ENCODE measurements at places on chromosomes 13 and 19.

GRCh38 chr13:41196620-41197019 is 2.3 kb upstream of the KBTBD7 start:
- no peaks in the 10 kb centered on the region for H3K27me3 ChIP-seq
- no peak for DNase-seq
- peaks cover 13% of the 10 kb centered on the region for H3K36me3 ChIP-seq
- no peak overlapping the region for H3K27ac ChIP-seq
- H3K4me3 ChIP-seq = no peak overlapping the region

DNA sequence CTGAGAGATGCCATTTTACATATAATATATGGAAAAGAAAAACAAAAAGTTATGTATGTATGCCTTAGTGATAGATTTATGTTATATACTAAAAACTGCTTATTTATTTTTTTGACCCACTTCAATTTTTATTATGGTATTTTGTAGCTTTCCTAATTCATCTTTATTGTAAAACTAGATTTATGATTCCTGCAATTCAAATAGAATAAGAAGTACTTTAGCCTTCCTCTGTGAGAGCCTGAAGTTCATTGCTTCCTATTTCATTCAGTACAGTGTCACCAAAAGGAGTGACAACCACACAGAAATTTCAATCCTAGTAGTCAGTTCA is 158.1 kb downstream of the RGCC start:
- H3K27ac ChIP-seq = no peak overlapping the region
- no peaks in the 10 kb centered on the region for H3K27me3 ChIP-seq
- no peak overlapping the region for H3K4me3 ChIP-seq
- no peak for DNase-seq

DNA sequence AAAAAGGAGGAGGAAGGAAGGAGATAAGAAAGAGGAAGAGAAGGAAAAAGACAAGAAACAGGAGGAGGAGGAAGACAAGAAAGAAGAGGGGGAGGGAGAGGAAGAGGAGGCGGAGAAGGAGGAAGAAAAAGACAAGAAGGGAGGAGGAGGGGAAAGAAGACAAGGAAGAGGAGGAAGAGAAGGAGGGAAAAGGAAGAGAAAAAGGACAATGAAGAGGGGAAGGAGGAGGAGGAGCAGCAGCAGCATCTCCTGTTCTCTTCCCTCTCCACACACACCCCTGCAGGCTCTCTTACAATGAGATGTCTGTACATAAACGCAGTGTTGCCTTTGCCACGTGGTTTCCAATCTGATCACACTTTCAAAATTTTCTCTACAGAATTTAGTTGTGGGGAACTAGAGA is 66.6 kb downstream of the RUBCNL start:
- no peaks in the 10 kb centered on the region for H3K36me3 ChIP-seq
- H3K4me1 ChIP-seq = no peaks in the 10 kb centered on the region
- no peak overlapping the region for H3K27ac ChIP-seq
- DNase-seq = no peak

GRCh38 chr19:38697197-38697596 is 47.1 kb downstream of the CAPN12 start:
- H3K36me3 ChIP-seq = peaks cover 33% of the 10 kb centered on the region
- H3K4me1 ChIP-seq = peaks cover 14% of the 10 kb centered on the region
- H3K27ac ChIP-seq = no peak overlapping the region
- no peak overlapping the region for H3K4me3 ChIP-seq
- no peaks in the 10 kb centered on the region for H3K27me3 ChIP-seq
- no peak for DNase-seq

DNA sequence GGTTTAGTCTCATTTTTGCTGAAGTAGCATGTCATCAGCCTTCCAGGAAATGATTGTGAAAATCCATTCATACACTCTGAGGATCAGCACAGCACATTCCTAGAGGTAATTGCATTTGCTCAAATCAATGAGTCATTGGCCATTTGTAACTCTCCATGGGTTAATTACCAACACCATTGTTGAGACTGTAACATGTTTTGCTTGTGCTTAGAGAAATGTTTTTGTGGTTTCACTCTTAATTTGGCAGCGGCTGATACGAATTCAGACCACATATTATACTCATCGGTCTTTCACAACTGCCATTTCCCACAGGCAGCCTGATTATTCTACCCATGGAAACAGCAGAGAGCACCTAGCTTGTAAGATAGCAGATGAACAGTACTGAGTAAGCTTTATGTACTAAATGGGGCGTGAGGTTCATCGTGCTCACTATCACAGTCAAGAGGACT is 110.3 kb downstream of the NHLRC3 start:
- H3K4me1 ChIP-seq = no peaks in the 10 kb centered on the region
- no peak overlapping the region for H3K27ac ChIP-seq
- H3K4me3 ChIP-seq = no peak overlapping the region
- no peak for DNase-seq

GRCh38 chr13:112187527-112188297 is 120.8 kb downstream of the SOX1 start:
- H3K4me1 ChIP-seq = no peaks in the 10 kb centered on the region
- no peaks in the 10 kb centered on the region for H3K27me3 ChIP-seq
- no peaks in the 10 kb centered on the region for H3K36me3 ChIP-seq
- H3K27ac ChIP-seq = no peak overlapping the region
- H3K4me3 ChIP-seq = no peak overlapping the region
- no peak for DNase-seq

All from H9 (cell line).